MCF 10A (cell line): ENCODE measurements at places on chromosomes 3 and 15. TPM values are rescaled to one million over a fixed set of nuclear protein-coding genes. Genes with fewer than 3 reads are reported as not detected.

DNA sequence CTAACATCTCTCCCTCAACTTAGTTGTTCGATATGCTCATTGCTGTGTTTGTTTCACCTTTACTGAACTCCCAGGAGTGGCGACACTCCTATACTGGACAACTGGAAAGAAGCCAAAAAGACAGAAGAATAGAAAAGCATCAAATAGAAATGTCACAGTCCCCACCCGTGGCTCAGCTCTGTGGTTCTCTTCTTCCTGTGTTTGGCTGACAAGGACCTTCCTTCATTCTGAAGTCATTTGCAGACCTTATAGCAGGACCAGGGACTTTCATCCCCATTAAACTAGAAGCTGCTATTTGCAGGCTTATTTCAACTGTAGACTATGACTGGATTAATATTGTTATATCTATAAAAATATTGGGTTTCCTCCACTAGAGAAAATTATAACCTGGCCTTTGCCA is 125.9 kb downstream of the NECTIN3 start:
- DNase-seq, result no peak

DNA sequence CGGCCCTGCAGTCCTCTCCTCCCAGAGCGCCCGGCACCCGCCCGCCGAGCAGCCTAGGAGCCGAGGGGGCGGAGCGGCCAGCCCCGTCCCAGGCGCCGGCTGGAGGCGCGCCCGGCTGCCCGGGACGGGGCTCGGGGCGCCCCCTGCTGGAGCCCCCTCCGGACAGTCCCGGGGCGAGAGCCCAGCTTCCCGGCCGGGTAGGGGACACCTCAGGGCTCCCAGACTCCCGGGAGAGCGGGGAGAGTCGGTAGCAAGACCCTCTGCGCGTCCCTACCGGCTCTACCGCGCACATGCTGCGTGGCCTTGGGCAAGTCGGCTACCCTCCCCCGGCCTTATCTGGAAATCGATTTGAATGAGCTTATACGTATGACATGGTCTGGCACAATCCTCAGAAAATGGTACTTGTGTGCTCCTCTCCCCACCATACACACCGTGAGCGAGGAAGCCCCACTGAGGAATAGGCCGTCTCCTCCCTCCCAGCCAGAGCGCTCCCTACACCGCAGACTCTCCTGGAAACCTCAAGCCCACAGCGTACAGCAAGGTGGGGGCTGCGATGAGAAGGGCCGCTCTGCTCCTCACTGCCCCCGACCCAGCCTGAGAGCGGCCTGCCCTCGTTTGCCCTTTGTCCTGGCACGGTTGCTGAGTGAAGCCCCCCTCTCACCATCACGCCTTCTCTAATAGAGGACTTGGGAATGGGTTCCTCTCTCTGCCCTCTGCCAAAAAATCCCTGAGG is at the start of gene DAPK2:
TSS of gene DAPK2 (minus strand) at position 65 of the 733 bp plus-strand sequence. CDS start 6,224 bp downstream, outside the sequence.
- DNase-seq, result peak; percentile 72

DNA sequence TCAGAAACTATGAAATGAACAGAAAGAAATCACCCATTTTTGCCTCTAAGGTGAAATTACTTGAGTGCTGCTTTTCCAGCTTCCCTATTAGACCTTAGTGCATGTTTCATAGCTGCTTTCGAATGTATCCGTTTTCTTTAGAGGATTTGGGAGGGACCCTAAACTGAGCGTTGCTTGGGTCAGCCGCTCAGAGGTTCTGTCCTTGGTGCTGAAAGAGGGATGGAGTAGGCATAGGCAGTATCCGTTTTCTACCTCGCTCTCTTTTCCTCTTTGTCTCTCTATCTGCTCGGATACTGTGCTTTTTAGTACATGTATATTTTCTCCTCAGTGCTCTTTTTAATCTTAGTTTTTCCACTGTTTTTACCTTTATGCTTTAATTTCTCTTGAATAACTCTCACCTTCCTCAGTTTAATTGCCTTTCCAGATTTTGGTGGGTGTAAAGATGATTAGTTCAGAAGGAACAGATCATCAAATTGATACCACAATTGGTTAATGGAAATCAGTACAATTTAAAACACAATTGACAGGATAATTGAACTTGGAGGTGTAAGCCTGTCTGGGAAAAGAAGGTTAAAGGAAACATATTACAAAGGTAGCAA is at the start of gene DRD3:
TSS of gene DRD3 (minus strand) at position 283 of the 599 bp plus-strand sequence. CDS start 7,060 bp downstream, outside the sequence.
- DNase-seq, result peak; percentile 40

DNA sequence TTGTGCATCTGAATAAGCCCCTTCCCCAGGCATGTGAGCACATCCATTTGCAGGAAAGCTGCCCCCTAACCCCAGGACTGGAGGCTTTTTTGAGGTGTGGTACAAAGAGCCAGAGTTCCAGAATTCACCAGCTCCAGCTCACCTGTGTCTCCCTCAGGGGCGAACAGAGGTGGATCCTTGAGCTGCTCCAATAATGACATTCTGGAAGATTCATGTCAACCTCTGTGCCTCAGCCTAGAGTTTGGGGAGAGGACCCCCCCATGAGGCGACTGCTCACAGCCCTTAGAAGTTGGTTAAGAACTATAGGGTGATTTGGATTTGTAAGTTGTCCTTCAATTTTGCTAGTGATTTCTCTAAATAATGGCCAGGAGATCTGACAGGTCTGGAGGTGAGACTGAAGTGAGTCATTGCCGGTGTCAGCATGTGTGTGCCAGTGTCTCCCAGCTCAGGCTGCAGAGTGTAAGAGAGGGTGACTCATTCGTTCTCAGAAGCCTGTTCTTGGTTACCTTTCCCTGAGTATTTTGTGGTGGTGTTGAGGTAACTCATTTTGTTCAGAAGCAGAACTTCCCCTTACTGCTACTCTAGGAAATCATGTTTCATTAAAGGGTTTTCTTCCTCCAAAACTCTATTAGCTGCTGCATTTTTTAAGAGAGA is 136.9 kb upstream of the TOPAZ1 start:
- peak; percentile 92 for DNase-seq

DNA sequence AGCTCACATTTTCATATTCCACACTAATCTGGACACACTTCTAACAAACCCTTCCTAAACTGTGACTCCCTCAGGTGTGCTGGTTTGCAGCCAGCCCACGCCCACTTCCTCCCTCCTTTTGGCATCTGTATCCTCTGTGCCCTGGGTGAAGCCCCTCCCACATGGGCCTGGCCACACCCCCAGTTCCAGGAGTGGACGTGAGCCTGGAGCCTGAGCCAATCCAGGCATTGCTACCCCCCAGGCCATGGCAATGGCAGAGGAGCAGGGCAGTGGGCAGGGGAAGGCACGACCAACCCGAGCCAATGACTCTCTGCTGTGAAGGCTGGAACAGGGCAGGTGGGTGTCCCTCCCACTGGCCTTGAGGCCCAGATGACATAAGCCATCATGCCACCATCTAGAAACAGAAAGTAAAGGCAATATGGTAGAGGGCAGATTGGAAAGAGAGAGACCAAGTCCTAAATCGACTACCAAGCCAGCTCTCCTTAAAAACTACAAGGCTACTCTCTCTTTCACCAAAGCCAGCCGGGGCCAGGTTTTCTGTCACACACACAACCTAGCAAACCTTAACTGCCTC is 18.6 kb downstream of the FAM174B start:
- peak; percentile 35 for DNase-seq

DNA sequence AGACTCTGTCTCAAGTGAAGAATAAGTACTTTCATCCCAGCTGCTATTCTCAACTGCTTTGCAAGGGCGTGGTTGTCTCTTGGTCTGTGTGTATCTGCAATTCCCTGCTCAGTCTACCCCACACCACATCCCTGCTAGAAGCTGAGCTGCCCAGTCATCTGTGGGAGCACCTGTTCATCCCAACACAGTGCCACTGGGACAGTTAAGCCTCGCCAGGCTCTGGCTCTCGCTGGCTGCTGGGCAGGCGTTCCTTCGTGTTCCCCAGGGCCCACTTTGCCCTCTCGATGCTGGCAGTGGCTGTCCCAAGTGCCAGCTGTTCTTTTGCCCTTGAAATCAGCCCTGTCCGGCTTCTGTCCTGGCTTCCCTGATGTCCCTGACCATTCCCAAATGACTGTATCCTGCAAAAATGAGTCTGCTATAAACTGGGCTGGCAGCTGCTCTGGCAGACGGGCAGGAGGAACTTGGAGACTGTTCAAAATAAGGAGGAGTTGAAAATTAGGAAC is 91.6 kb upstream of the KLHL25 start:
- DNase-seq, result no peak

KY gene
- not detected in 2 replicates for total RNA-seq

MESP2 gene
- total RNA-seq, result not detected in 2 replicates

STRIT1 gene
- total RNA-seq, result not detected in 2 replicates

NEK10 gene
- 0.44 and 1.1 TPM in 2 replicates for total RNA-seq

TRMT10C gene
- 27.0 and 32.5 TPM in 2 replicates for total RNA-seq

POTEB2 gene
- not detected in 2 replicates for total RNA-seq
